ENCODE measurements at places on chromosomes 1 and 21. TPM values are rescaled to one million over a fixed set of nuclear protein-coding genes. Genes with fewer than 3 reads are reported as not detected.

Gene LCE2C
- total RNA-seq = not detected

Gene RNU1-2
- total RNA-seq = 2,882 TPM

Gene TRPM2
- total RNA-seq = 0.08 TPM

Gene C1orf141
- 0.65 TPM for total RNA-seq

Gene PRELP
- 1.4 TPM for total RNA-seq

DNA sequence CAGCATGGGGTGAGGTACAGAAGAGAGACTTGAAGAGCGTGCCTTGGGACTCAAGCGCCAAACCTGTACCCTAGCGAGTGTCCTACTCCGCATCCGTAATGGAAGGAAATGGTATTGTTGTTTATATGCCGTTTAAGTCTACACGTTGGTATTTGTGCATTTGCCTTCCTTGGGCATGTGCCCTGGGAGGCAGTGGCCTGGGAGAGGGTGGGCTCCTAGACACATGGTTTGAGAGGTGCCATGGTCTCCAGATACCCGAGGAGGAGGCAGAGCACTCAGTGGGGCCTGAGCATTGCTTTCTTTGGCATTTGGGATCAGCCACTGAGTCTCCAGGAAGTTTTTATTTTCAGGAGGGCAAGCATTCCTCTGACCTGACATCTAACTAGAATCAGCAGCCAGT, 6.5 kb downstream of the ZNF672 start:
- DNase-seq = no peak

- peak; percentile 54 for DNase-seq
These were observed 30.6 kb downstream of the MPZL1 start for GRCh38 chr1:167752219-167752985.

DNA sequence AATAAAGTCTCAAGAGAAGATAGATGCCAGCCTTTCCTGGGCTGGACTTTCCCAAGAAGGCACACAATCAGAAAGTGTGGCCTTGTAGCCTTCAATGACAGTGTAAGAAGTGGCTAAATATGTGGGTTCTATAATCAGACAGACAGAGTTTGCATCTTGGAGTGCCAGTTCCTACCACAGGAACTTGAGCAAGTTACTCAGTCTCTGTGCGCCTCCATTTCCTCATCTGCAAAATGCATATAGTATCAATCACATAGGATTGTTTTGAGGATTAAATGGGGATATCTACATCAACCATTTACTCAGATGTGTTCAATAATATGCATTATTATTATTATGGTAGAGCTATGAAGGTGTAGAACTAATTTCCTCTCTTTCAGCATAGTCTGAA, 176.8 kb upstream of the PTBP2 start:
- DNase-seq = no peak

GRCh38 chr1:198775606-198776005, 136.8 kb downstream of the PTPRC start:
- DNase-seq = peak; percentile 59

- no peak for DNase-seq
These were observed 13.3 kb downstream of the TGFBR3 start for GRCh38 chr1:91872559-91873081.

DNA sequence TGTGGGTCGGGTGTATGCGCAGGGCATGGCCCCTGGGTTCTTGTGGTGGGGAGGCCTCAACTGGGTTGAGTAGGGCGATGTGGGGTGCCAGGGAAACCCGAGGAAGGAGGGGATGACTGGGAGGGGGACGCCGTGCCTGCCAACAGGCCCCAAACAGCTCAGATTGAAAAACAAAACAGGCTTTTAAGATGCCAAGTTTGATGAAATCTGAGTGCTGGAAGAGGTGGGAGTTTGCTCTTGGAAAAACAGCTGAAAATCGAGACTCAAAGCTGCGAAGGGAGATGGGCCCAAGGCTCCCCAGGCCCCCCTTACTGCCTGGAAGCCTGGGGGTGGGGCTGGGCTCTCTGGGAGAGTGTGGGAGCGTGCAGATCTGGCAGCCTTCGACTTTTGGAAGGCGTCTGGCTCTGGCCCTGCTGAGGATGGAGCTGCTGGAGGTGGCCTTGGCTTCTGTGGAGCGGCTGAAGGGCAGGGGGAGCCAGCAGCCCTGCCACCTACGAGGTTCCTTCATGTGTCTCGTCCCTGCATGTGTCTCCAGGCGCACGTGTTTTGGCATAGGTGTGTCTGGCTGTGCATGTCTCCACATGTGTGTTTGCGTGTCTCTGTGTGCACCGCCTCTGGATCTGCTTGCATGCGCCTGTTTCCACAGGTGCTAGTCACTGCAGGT, 33.3 kb downstream of the PTPRF start:
- peak; percentile 17 for DNase-seq

- DNase-seq = peak; percentile 45
These were observed 27.7 kb downstream of the UCHL5 start for GRCh38 chr1:193031431-193031830.

DNA sequence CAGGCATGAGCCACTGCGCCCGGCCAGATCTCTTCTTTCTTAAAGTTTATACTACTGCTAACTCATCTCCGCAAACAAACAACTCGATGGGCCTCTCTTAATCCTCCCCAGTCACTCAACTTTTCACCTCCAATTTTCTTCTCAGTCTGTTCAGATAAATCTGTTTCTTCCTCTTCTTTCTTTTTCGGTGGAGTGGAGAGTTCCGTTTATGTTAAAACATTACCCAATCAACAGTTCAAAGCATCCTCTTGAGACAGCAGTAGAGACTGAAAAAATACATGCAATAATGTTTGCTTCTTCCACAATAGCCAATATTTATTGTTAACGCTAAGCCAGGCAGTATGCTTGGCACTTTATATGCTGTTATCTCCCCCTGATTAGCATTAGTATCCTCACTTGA, 1.4 kb upstream of the ANKRD13C start:
- no peak for DNase-seq

- no peak for DNase-seq
These were observed 48.6 kb downstream of the TRAF5 start for GRCh38 chr1:211375146-211375818.

DNA sequence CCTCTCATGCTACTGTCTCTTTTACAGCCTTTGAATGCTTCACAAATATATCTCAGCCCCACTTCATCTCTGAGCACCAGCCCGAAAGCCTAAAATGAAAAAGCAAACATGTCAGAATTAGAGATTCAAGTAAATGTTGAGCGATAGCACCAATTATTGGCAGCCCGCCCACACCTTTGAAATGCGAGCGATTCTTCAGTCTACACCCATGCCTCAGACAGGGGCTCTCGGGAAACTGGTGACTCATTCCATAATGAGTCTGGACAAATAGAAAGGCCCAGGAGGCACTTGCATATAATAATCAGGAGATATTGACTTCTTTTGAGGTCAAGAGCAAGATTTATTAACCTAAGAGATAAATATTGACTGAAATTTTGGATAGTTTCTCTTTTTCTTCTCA, 487.3 kb upstream of the PTBP2 start:
- peak; percentile 76 for DNase-seq

DNA sequence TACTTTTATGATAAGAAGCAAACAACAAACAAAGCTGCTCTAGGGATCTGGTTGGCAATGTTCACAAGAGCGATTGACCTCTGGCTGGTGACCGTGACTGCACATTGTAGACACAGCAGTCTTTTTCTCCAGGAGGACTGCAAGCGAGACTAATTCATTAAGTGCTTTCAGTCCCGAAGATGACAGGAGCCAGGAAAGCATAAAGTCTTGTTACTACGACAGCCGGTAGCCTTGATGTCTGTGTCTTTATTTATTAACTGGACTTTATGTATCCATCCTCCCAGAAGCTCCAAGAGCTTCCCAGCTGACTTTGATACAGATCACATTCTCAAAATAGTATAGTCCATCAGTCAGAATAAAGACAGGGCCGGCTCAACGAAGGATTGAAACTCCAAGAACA, 18.2 kb downstream of the FAM163A start:
- no peak for DNase-seq

DNA sequence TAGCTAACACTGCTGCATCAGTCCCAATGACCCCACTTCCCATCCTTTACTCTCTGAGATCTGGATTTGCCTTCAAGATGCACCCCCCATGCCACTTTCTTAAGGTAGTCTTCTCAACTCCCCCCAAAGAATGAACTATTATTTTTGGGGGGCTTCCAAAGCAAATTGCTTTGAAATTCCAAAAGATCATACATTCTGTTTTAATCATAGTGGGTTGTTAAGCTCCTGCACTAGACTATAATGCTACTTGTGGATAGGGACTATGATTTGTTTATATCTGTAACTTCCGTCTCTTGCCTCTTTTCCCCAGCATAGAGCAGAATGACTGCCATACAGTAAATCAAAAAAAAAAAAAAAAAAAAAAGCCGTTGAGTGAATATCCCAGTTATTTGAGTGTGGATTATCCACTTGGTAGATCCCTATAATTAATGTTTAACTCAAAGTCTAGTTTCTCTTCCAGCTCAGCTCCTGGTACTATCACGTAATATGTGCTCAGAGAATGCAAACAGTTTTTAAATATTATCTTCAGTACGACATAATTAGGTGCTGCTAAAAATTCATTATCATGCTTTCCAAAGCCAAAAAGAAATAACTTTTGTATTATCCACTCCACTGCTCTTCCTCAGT, 26.9 kb downstream of the KIRREL1 start:
- DNase-seq = no peak

DNA sequence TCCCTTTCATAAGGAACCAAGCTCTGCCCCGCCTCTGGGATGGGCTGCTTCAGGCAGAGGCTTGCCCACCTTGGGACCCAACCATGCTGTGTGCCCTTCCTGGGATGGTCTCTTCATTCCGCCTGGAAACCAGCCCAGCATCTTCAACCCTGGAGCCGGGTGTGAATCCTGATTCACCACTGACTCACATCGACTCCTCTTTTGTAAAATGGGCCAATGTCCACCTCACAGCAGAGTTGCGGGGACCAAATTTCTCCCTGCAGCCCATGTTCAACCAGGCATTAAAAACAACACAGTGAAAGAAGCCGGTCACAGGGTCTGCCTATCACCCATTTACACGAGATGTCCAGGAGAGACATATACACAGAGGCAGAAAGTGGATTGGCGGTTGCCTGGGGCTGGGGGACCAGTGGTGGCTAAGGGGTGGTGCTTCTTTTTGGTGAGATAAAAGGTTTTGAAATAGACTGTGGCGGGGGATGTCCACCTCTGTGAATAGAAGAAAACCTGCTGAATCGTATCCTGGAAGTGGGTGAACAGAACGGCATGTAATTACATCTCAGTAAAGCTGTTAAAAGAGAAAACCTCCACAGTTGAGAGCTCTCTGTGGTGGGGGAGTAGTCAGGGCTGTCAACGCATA, 6.9 kb upstream of the GPR153 start:
- peak; percentile 33 for DNase-seq

- DNase-seq = no peak
These were observed 46.9 kb upstream of the TMEM51 start for GRCh38 chr1:15106608-15107007.

DNA sequence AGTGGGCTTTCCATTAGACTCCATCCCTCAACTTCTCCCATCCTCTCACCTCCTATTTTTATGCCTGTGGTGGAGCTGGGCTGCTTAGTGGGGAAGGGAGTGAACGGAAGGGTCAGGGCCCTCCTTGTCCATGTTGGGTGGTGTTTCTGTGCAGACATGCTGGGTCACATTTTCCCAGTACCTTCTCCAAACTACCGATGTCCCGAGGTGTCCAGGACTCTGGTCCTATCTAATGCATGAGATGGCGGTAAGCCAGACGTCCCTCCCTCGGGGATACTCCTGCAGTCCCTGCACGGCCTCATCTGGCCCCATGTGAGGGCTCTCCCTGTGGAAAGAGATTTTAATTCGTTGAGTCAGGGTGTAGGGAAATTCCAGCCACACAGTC, 61.0 kb downstream of the OBSCN start:
- no peak for DNase-seq

GRCh38 chr1:10280439-10281350, 70.3 kb downstream of the KIF1B start:
- peak; percentile 57 for DNase-seq

GRCh38 chr21:33972539-33972938, 56.9 kb upstream of the ATP5PO start:
- no peak for DNase-seq

GRCh38 chr1:77218477-77219165, 609 bp downstream of the PIGK start:
- peak; percentile 39 for DNase-seq

GRCh38 chr21:28371713-28372112, 621.0 kb downstream of the LTN1 start:
- DNase-seq = no peak

- DNase-seq = no peak
These were observed 47.6 kb downstream of the TRIM11 start for GRCh38 chr1:228358764-228359612.

DNA sequence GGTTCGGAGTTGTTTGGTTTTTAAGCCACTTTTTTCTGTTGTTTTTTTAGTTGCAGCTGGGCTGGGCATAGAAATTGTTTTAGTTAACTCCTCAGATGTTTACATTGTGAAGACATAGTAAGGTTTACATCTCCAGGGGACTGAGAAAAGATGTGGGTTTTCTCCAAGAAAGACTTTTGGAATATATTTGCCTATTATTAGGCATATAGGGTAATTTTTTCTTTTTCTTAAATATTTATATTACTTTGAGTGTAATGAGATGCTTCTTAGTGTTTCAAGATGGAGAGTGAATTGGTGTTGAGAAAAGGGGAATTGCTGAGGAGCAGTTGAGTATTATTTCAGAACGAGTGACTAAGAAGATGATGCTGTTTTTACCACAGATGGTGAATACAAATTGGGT, 26.6 kb upstream of the PIGK start:
- no peak for DNase-seq

DNA sequence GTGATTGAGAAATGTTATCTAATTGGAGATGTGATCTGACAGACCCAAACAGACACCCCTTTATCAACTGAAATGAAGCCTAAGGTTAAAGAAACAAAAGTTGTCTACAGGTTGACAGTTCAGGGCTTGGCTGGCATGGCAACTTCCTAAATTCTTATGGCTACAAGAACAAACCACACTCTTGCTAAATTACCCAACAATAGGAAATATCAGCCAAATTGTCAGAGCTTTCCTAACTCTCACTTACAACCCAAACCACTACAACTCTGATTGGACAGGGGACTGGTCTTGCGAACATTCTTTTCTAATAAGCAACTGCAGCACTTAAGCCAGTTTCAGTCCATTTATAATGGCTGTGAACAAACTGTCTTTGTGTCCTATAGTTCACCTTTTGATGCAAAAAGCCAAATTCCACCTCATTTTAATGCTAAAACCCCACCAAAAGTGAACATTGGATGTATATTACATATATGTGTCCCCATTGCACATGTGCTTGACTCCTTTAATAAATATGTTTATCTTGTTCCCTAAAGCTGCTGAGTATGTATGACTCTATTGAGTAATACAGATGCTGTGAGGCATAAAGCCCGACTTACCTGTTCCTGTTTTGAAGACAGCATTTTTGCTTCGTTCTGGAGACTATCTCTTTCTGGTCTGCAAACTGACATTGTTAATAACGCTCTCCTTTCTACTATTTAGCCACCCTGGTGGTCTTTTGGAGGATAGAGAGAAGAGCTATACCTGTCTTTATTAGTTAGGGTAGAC, 101.3 kb upstream of the HMCN1 start:
- peak; percentile 85 for DNase-seq

GRCh38 chr1:151443846-151444782, 15.2 kb downstream of the POGZ start:
- DNase-seq = peak; percentile 88

GRCh38 chr1:91997607-91998195, 32.1 kb upstream of the EPHX4 start:
- DNase-seq = peak; percentile 64
